SJSA1 (cell line): ENCODE measurements at places on chromosomes 11 and 22. TPM values are rescaled to one million over a fixed set of nuclear protein-coding genes. Genes with fewer than 3 reads are reported as not detected.

Gene USP2
- total RNA-seq: 0.21 TPM in 1 of 2 replicates, not detected in the other

Gene TMEM191B
- total RNA-seq: 1.1 TPM in 1 of 2 replicates, not detected in the other

Gene LGALS12
- 0.25 and 0.39 TPM in 2 replicates for total RNA-seq

Gene CCND1
- 579 and 793 TPM in 2 replicates for total RNA-seq

Gene ZNF143
- 16.9 and 24.0 TPM in 2 replicates for total RNA-seq

Gene IL10RA
- not detected in 2 replicates for total RNA-seq

Gene RIMBP3B
- total RNA-seq: 0.89 and 1.5 TPM in 2 replicates

Gene KRTAP5-7
- total RNA-seq: not detected in 2 replicates

Gene MISFA
- total RNA-seq: 0.32 and 0.91 TPM in 2 replicates

Gene CBX7
- total RNA-seq: 5.5 and 6.3 TPM in 2 replicates

Gene SERHL2
- total RNA-seq: 2.9 and 8.6 TPM in 2 replicates

Gene KRTAP5-9
- not detected in 2 replicates for total RNA-seq

Gene CAPN5
- total RNA-seq: 8.7 and 10.4 TPM in 2 replicates

Gene TH
- total RNA-seq: not detected in 2 replicates

Gene C11orf87
- 0.78 TPM in 1 of 2 replicates, not detected in the other for total RNA-seq

Gene MIOX
- total RNA-seq: not detected in 2 replicates

Gene BTG4
- total RNA-seq: 2.4 TPM in 1 of 2 replicates, not detected in the other

Gene TRIM22
- 125 and 142 TPM in 2 replicates for total RNA-seq

Gene TUBA8
- 0.42 and 0.91 TPM in 2 replicates for total RNA-seq

Gene NXPE4
- total RNA-seq: not detected in 2 replicates

Gene NAALAD2
- not detected in 2 replicates for total RNA-seq

Gene CARNS1
- total RNA-seq: not detected in 2 replicates

Gene KCNJ1
- total RNA-seq: not detected in 2 replicates

Gene OR51B5
- 0.39 TPM in 1 of 2 replicates, not detected in the other for total RNA-seq

Gene NPAS4
- total RNA-seq: 1.3 and 2.2 TPM in 2 replicates

Gene KREMEN1
- 5.9 and 10.1 TPM in 2 replicates for total RNA-seq

Gene MSANTD4
- total RNA-seq: 11.5 and 14.2 TPM in 2 replicates

Gene DSCAML1
- total RNA-seq: 0.03 TPM in 1 of 2 replicates, not detected in the other

Gene HPX
- total RNA-seq: 0.32 TPM in 1 of 2 replicates, not detected in the other

Gene CHRM1
- not detected in 2 replicates for total RNA-seq

Gene ALDH3B1
- 52.3 and 59.8 TPM in 2 replicates for total RNA-seq

Gene KIF18A
- total RNA-seq: 33.3 and 41.1 TPM in 2 replicates

Gene MPEG1
- not detected in 2 replicates for total RNA-seq

Gene RHBDD3
- 26.5 and 34.6 TPM in 2 replicates for total RNA-seq

Gene APOA4
- not detected in 2 replicates for total RNA-seq

Gene PRR33
- total RNA-seq: not detected in 2 replicates

Gene MGAT3
- 3.9 and 4.3 TPM in 2 replicates for total RNA-seq

Gene APLP2
- total RNA-seq: 137 and 149 TPM in 2 replicates

Gene TMEM86A
- total RNA-seq: 0.32 TPM in 1 of 2 replicates, not detected in the other

Gene ZP1
- not detected in 2 replicates for total RNA-seq

Gene OR5I1
- total RNA-seq: not detected in 2 replicates
